Hair follicular keratinocyte (primary cell): ENCODE measurements at places on chromosomes 11 and 22. TPM values are rescaled to one million over a fixed set of nuclear protein-coding genes. Genes with fewer than 3 reads are reported as not detected.

NRGN gene
- 0.15 and 0.39 TPM in 2 replicates for total RNA-seq

ANGPTL5 gene
- not detected in 2 replicates for total RNA-seq

FAT3 gene
- under 0.01 TPM in 1 of 2 replicates, not detected in the other for total RNA-seq

HARBI1 gene
- total RNA-seq = 2.4 and 3.3 TPM in 2 replicates

CTTN gene
- 233 and 257 TPM in 2 replicates for total RNA-seq

RRP7A gene
- 26.3 and 52.1 TPM in 2 replicates for total RNA-seq

YPEL1 gene
- 0.08 TPM in 1 of 2 replicates, not detected in the other for total RNA-seq

APOL1 gene
- total RNA-seq = not detected in 2 replicates

KRTAP5-1 gene
- not detected in 2 replicates for total RNA-seq

VSIG10L2 gene
- total RNA-seq = not detected in 2 replicates

RAB38 gene
- total RNA-seq = 107 and 151 TPM in 2 replicates

OR51I1 gene
- not detected in 2 replicates for total RNA-seq

HBG2 gene
- not detected in 2 replicates for total RNA-seq

SERHL2 gene
- total RNA-seq = 1.4 and 2.3 TPM in 2 replicates

MMP13 gene
- 0.16 TPM in 1 of 2 replicates, not detected in the other for total RNA-seq

OR52E8 gene
- total RNA-seq = not detected in 2 replicates

CATSPERZ gene
- total RNA-seq = not detected in 2 replicates

MIAT gene
- 0.08 and 0.16 TPM in 2 replicates for total RNA-seq

SYT13 gene
- total RNA-seq = not detected in 2 replicates

ZBTB44 gene
- total RNA-seq = 13.0 and 16.8 TPM in 2 replicates

OR51E2 gene
- not detected in 2 replicates for total RNA-seq

GPHA2 gene
- total RNA-seq = not detected in 2 replicates

GGTLC2 gene
- not detected in 2 replicates for total RNA-seq

NLRP6 gene
- not detected in 2 replicates for total RNA-seq

TMEM132A gene
- 97.8 and 142 TPM in 2 replicates for total RNA-seq

MMP8 gene
- 0.11 TPM in 1 of 2 replicates, not detected in the other for total RNA-seq

SELENOM gene
- 58.1 and 84.4 TPM in 2 replicates for total RNA-seq

HSPB2 gene
- not detected in 2 replicates for total RNA-seq

MYO18B gene
- under 0.01 TPM in 1 of 2 replicates, not detected in the other for total RNA-seq

DMC1 gene
- 0.39 and 1.7 TPM in 2 replicates for total RNA-seq

LMO1 gene
- total RNA-seq = not detected in 2 replicates

CRYBB1 gene
- not detected in 2 replicates for total RNA-seq

MGAT3 gene
- total RNA-seq = not detected in 2 replicates
